ENCODE measurements at places on chromosomes 4 and X.

DNA sequence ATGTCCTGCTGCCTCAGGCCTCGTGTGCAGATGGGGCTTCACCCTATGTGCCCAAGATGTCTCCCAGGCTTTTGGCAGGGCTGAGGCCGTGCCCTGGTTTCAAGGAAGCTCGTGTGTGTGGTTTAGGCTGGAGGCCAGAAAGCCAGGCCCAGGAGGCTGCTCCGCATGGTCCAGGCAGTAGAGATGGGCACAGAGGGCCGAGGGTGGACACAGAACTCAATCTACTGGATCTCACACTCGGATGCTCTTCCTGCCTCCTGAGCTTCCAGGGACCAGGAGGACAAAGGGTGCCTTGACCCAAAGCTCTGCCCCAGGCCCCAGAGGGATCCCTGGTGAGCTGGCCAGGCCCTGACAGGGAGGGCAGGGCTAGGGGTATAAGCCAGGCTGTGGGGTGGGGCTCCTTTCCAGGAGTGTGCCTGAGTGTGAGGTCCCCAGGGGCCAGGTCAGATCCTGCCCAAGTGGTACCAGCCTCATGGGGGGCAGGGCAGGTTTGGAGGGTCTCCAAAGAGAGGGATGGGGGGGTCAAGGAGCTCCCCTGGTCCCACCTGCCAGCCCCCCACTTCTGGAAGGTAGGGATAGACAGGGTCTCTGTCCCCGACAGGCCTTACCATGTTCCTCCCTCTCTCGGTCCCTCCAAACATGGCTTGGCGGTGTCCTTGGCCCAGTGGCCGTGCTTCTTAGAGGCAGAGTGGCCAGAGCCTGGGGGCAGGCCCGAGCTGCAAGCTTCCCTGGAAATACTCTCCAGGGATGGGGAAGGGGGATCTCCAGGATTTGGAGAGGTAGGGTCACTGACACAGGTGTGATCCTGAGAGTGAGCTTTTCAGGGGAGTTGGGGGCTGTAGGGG lies 23.8 kb downstream of the HTRA3 start:
- no peak for DNase-seq

DNA sequence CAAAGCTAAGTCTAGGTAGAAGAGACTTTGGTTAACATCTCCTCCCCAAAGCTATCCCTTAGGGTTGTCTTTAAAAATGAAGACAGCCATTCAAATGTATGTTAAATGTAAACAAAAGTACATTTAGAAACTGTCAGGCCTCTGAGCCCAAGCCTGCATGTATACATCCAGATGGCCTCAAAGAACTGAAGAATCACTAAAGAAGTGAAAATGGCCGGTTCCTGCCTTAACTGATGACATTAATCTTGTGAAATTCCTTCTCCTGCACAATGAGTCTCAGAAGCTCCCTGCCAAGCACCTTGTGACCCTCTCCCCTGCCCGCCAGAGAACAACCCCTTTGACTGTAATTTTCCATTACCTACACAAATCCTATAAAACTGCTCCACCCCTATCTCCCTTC lies 377.9 kb downstream of the FAM133A start:
- no peak for DNase-seq

DNA sequence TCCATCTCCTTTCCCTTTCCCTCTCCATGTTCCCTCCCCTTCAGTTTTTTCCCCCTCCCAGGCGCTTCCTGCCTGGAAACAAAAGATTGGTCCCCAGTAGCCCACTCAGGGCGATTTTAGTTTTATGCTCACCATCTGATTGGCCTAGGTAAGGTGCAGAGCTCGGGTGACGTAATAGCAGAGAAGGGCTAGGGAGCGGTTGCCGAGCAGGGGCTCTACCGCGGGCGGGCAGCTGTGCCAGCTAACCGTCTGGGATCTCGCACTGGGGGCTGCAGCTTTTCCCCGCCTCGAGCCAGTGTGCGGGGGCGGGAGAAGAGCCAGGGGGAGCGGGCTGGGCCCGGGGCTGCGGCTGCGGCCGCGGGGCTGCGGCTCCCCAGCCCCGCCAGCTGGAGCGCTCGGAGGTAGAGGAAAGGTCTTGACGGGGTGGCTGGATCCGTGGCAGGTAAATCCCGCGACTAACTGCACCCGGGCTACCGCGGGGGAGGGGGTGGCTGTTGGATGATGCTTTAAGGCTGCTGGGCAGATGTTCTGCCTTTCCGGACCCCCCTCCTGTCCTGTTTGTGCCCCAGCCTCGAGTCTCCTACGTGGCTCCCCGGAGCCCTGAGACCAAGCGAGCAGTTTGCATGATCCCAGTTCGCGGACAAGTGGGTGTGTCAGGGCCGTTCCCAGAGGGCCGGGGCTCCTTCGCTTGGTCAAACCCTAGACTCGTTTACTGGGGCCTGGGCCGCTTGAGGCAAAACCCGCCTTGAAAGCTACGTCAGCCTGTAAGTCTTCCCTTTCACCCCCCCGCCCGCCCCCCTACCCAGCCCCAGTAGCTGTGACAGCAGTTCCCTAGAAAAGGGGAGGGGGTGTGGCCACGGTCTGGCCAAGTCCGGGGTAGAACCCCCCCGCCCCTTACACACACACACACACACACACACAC lies at the start of gene PAK3:
Gene PAK3 (plus strand): TSS at position 218 of the 922 bp plus-strand sequence. CDS start 26,913 bp downstream, outside the sequence.
- peak; percentile 66 for DNase-seq

GRCh38 chr4:95450294-95450693 lies 98.5 kb downstream of the UNC5C start:
- DNase-seq = no peak

- DNase-seq = no peak
Observed at GRCh38 chr4:141899541-141899940, 263.2 kb downstream of the IL15 start.

- DNase-seq = no peak
Observed at GRCh38 chr4:13537011-13537831, 7.1 kb downstream of the NKX3-2 start.

DNA sequence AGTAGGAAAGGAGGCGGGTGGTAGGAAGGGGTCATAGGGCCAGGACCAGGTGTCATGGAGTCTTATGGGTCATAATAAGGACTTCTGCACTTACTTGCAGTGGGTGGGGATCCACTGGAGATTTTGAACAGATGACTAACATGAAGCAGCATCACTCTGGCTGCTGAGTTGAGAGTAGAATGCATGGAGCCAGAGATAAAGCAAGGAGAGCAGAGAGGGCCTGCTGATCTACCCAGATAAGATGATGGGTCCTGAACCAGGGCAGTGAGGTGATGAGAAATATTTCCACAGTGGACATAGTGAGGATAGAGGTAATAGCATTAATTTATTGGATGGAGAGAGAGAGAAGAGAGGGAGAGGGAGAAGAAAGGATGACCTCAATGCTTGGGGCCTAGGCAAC lies 48.0 kb downstream of the HCCS start:
- DNase-seq = no peak

GRCh38 chr4:30856795-30857564 lies 136.8 kb downstream of the PCDH7 start:
- DNase-seq = no peak

DNA sequence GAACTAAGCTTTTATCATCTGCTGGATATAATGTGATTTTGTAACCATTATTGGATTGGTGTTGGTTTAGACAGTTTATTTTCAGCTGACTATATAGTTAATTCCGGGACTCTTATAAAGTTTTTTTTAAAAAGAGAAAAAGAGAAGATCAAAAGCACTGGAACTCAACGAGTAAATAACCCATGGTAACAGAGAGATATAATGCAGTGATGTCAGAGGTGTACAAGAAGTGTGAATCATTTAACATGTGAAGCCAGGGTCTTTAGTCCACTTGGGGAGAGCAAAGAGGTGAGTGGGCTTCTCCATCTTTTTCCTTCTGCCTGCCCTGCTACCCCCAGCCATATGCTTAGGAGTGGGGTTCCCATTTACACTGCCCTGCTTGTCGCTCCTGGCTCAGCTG lies 3.2 kb downstream of the TMEM165 start:
- no peak for DNase-seq

DNA sequence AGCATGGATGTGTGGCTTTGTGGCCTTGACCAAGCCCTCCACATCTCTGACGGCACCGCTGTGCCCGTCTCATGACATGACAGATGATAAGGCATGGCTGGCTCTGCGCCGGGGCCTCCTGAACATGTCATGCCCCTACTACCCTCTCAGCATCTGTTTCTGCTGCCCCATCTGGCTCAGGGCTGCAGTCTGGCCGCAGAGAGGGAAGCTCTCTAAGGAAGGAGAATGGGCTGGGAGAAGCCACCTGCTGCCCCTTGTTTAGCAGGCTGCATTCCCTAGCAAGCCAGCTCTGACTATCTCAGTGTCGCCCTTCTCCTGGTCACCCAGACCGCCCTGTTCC lies 7.2 kb downstream of the ZNF185 start:
- DNase-seq = no peak

DNA sequence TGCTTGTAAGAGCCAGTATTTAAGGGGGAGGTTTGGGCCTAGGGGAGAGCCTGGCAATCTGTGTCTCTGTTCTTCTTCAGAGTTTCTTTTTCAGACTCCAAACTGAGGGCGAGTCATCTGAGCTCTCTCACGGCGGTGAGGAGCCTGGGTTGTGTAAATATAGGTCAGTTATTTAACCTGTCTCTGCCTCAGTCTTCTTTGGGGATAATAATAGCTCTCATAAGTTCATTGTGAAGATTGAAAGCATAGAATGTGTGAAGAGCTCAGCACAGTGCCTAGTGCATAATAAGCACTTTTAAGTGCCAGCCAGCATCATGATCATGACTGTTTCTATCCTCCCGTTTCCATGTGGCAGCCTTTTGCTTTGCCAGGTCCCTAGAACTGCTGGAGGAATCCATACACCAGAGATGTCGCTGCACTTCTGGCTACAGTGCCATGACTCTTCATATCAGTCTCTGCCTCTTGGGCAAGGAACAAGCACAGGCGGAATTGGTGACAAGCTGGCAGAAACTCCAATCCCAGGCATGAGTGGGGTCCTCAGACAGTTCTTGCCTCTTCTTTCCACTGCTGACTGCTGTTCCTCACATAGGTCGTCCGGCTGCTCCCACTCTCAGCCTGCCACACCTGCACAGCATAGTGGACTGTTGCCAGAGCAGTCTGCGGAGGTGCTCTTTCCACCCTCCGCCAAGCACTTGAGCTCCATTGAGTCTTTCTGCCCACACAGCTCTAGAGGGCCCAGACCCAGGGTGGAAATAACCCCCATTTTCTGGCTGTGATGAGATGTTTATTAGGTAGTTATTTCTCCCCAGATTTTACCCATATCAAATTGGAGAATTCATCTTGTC lies 103.7 kb upstream of the MAML3 start:
- no peak for DNase-seq
